ENCODE measurements at places on chromosomes 7 and 10.

- no peak for DNase-seq
These were observed 11.8 kb downstream of the SFXN2 start for GRCh38 chr10:102726274-102726673.

DNA sequence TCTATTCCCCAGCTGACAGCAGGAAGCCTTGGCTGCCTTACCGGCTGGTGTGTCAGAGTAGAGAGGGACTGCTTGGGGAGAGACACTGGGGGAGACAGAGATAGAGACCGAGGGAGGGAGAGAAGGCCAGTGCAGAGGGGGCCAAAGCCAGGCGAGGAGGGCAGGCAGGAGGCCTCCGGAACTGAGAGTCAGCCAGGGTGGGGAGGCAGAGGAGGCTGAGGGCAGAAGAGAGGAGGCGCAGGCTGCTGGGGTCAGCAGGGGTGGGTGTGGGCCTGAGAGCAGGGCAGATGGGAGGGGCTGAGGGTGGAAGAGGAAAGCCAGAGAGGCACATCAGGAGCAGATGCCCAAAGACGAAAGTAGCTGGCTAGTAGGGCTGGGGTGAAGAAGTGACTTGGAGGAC, 57.2 kb upstream of the PAX2 start:
- DNase-seq = no peak

GRCh38 chr7:19026888-19027287, 90.5 kb downstream of the TWIST1 start:
- no peak for DNase-seq

- DNase-seq = no peak
These were observed 61.1 kb downstream of the CHST15 start for GRCh38 chr10:124032087-124032935.

GRCh38 chr7:19339512-19339911, 194.3 kb upstream of the FERD3L start:
- no peak for DNase-seq

GRCh38 chr10:3525832-3526449, 259.1 kb downstream of the KLF6 start:
- DNase-seq = no peak
